Renal cortical epithelial cell (primary cell): ENCODE measurements at places on chromosomes 2 and 18.

- DNase-seq = no peak
Measured at GRCh38 chr2:19035238-19035637, 323.2 kb downstream of the OSR1 start.

- no peak for DNase-seq
Measured at GRCh38 chr2:218332288-218332687, 24.4 kb upstream of the CATIP start.

DNA sequence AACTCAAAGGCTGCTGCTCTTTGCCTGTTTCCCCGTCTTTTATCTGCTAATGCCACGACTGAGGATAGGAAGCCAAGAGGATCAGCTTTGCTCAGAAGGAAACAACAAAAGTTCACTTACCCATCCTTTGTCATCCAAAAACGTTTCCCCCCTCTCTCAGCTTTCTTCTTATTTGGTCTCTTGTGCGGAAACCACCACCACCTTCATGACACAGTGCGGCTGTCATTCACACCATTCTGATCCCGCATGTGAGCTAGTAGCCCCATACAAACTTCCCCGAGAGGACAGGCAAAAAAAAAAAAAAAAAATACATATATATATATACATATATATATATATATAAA, 656 bp downstream of the LRRTM4 start:
- no peak for DNase-seq

- no peak for DNase-seq
Measured at GRCh38 chr18:53225567-53226325, 885.7 kb downstream of the DCC start.

DNA sequence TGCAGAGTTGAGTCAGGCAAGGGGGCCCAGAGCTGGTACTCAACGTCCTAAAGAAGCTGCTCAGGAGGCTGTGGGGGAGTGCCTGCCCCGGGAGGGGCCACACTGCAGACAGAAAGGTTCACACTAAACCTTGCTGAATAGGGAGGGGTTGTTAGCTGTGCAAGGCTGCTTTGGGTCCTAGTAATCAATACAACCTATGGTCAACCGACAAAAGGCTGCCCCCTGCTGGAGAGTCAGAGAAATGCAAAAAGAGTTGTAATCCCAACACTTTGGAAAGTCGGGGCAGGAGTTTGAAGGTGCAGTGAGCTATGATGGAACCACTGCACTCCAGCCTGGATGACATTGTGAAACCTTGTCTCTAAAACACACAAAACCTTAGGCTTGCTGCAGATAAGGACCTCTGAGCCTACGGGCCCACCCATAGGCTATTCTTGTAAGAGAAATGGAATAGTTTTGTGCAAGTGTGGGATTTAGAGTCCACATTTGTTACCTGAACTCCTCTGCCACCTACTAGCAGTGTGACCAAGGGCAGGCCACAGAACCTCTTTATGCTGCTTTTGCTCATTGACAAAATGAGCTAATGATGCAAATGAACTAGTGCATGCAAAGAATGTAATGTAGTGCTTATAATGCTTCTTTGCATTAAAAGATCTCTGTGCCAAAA, 81.5 kb downstream of the PRPF40A start:
- peak; percentile 41 for DNase-seq

- DNase-seq = peak; percentile 48
Measured at GRCh38 chr18:7953095-7953958, 386.2 kb downstream of the PTPRM start.

GRCh38 chr2:234444893-234445292, 52.0 kb downstream of the ARL4C start:
- DNase-seq = peak; percentile 74

DNA sequence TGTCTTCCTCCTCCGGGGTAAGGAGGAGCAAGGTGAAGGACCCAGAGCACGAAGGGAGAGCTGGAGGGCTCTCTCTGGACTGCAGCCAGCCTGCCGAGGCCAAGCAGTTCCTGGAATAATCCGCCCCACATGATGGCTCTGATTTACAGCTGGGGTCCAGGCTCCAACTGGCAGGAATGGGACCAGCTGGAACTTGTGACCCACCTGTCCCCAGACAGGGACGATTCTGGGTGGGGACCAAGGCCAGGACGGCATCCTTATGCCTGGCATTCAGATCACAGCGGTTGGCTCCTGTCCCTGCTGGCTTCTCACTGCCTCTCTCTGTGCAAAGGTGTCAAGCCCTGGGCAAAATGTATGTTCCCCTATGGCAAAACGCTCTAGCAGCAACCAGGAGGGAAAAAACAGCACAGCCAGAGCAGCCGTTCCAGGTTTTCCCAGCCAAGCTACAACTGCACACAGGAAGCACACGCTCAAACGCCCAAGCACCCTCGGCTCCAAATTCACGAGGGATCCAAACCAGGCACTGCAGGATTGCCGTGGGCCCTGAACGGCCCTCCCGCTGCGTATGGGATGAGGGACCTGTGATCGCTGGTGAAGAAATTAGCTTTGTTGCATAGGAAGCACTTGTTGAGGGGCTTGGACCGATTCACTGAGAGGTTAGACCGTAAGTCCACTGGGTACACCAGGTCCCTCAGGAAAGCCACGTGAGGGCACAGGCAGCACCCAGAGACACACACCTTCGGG, 35.8 kb downstream of the FAM178B start:
- no peak for DNase-seq

DNA sequence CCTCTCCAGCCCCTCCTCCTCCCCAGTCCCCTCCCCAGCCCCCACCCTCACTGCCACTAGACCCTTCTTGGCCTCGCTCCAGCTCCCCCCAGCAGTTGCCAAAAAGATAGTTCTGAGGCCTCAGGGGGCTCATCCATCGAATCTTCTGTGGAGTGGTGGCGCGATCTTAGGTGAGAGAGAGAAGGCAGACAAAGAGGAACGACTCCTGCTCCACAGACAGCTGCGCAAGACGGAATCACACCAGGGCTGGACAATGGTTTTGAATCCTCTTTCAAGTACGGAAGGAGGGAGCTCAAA, 68.1 kb downstream of the LAMA3 start:
- DNase-seq = no peak

DNA sequence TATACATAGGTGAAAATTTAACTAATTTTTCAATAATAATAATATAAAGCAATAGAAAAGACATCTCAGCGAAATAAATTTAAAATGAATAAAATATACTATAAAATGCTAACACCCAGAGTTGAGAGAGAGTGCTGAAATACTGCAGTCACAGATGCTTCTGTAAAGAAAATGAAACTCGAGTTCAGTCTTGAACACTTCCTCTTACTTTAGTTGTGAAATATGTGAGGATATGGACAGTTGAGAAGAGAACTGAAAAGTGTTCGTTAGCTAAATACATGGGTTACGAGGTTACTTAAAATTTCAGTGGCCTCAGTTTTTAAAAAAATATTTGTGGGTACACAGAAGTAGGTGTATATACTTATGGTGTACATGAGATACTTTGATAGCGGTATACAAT, 106.8 kb downstream of the DNAH7 start:
- DNase-seq = no peak

DNA sequence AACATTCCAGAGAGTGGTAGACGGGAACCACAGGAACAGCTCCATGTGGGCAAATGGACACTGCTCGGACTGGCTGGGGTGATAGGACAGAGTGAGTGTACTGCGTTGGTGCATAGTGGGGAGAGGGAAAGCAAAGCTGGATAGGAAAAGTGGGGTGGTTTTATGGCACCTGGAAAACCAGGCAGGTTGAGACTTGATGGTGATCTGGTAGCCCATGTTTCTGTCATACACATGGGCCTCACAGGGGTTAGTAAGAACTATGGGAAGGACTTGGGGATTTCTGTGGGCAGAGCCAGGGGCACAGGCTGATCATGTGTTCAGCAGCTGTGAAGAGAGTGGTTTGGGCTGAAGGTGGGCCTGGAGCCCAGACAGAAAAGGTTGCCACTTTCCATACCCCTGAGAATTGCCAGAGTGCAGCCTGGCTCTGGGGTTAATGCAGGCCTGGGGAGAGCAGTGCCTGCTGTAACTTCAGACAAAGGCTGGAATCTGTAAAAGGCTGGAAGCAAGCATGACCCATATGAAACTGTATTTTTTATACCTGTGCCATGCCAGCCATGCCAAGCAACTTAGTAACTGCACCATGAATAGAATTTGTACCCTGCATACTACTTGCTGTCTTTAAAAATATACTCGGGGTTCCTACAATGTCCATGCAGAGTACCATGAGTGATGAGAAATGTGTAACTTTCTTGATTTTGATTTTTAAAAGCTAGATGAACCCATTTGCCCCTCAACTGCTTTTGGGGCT, 41.9 kb downstream of the RPIA start:
- DNase-seq = no peak

DNA sequence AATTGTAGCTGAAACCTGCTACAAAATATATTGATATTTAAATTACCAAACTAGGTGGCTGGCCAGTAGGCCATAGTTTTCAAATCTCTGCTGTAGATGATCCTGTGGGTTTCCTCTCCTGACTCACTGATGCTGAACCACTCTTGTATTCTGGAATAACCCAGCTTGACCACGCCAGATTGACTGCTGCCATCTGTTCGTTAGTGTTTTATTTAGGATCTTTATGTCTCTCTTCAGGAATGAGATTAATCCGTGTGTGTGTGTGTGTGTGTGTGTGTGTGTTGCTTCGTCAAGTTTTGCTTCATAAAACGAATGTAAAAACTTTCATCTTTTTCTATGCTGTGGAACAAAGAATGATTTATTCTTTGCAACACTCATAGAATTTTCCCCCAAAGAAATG, 187.1 kb downstream of the DYSF start:
- no peak for DNase-seq
